MG63 (cell line): ENCODE measurements at places on chromosomes 4 and X. TPM values are rescaled to one million over a fixed set of nuclear protein-coding genes. Genes with fewer than 3 reads are reported as not detected.

DNA sequence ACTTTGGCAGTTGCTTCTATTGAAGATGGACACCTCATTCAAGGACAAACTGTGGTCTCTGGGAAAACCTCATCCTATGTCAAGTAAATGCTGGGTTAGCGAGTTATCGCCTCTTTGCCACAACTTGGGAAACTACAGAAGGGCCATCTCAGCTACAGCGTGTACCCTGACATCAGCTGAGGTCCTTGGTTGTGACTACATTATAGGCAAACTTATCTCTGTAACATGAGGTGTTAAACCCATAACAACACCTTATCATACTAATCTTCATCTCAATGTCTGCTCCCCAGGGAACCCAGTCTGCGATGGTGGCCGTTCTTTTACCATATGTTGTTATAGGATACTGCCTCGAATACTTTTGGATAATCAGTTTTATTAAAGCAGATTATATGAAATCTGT lies 1862.7 kb downstream of the STIM2 start:
- DNase-seq: no peak

GRCh38 chrX:1140236-1140681 lies 72.2 kb downstream of the CRLF2 start:
- no peak for DNase-seq

BST1 gene
- 2.0 and 3.3 TPM in 2 replicates for total RNA-seq

TEX13D gene
- total RNA-seq: not detected in 2 replicates

FAM3A gene
- total RNA-seq: 22.3 and 48.2 TPM in 2 replicates

XG gene
- 1.3 TPM in 1 of 2 replicates, not detected in the other for total RNA-seq

GSX2 gene
- not detected in 2 replicates for total RNA-seq

LRCH2 gene
- total RNA-seq: 0.46 and 1.1 TPM in 2 replicates

SPANXN5 gene
- total RNA-seq: not detected in 2 replicates

FAAH2 gene
- total RNA-seq: not detected in 2 replicates
